ENCODE measurements at places on chromosomes 6 and 20. TPM values are rescaled to one million over a fixed set of nuclear protein-coding genes. Genes with fewer than 3 reads are reported as not detected.

DNA sequence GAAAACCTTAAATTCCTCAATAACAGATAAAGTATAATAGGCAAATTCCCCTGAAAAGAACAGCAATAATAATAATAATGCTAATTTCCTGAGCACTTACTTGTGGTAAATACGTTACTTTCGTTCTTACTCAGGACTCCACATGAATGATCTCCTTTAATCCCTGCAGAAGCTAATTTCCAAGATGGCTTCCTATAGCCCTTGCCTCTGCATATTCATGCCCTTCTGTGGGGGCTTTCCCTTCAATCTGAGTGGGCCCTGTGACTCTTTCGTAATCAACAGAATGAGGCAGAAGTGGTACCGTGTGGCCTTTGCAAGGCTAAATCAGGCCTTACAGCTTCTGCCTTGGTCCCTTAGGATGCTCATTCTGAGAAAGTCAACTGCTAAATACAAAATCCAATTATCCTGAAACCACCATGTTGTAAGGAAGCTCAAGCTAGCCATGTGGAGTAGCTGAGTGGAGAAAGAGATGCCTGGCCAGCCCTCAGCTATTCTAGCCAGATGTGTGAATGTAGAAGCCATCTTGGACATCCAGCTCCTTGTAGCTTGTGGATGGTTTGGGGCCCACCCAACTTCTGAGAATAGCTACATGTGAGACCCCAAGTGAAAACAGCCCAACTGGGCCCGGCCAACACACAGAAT, 50.5 kb downstream of the MCUR1 start:
- no peak overlapping the region for H3K4me3 ChIP-seq
- H3K36me3 ChIP-seq = peaks cover 4% of the 10 kb centered on the region
- peaks cover 55% of the 10 kb centered on the region for H3K4me1 ChIP-seq
- H3K27ac ChIP-seq = no peak overlapping the region

The EIF6 gene
- total RNA-seq = 93.3 TPM

DNA sequence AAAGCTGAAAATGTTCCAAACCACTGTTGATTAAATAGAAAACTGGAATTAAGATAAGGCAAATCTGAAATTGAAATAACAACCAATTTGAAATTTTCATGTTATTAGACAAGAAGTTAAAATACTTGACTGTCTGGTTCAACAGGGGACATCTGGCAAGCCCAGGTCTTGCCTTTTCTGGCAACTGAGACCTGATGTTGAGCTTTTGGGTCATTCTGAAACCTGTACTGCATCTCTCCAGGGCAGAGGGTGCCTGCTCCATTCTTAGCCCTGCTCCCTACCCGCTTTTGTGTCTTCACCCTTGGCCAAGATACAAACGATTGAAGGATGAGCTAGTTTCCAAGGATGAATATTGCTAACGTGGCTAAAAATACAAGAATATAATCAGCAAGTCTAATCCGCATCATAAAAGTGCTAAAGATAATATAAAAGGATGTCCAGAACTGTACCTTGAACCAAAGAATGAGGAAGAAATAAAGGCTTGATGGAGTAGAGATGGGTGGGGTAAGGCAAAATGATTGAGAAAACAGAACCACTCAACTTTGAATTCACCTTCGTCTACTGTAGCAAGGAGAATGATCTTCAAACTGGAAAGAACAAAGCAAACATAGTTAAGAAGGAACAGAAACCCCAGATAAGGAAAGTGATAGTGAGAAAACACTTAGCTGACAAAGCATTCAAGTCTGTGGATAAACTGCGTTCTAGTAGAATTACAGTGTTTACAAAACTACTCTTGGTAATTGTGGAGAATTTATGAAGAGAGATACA, 109.8 kb upstream of the MAN1A1 start:
- H3K27ac ChIP-seq = no peak overlapping the region
- peaks cover 5% of the 10 kb centered on the region for H3K27me3 ChIP-seq
- DNase-seq = no peak
- H3K4me3 ChIP-seq = no peak overlapping the region
- H3K36me3 ChIP-seq = peaks cover 30% of the 10 kb centered on the region

DNA sequence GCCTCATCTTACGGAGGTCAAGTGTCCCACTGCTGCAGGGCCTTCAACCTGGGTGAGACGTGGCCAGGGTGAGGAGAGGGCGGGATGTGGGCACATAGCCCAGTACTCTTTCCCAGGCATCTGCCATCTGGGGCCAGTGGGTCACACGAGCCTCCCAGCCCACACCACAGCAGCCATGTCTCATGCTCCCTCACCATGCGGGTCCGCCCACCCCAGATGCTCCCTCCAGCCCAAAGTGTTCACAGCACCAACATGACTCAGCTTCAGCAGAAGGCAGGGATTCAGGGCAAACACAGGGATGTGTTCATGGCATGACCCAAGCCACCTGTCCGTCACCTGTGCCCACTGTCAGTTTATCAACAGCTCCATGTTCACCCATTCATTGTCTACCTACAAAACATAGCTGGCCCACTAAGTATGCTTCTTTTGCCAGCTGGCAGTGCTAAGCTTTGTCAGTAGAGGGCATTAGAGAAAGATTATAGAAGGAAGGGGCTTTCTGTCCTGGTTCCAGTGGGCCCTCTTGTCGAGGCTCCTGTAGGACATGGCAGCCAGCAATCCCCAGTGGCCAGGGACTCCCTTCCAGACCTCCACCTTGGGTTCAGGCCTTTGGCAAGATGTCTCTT, 109.2 kb downstream of the FOXF2 start:
- no peak for DNase-seq
- H3K36me3 ChIP-seq = peaks cover 2% of the 10 kb centered on the region
- H3K27me3 ChIP-seq = peaks cover 7% of the 10 kb centered on the region
- H3K4me1 ChIP-seq = no peaks in the 10 kb centered on the region
- no peak overlapping the region for H3K27ac ChIP-seq

DNA sequence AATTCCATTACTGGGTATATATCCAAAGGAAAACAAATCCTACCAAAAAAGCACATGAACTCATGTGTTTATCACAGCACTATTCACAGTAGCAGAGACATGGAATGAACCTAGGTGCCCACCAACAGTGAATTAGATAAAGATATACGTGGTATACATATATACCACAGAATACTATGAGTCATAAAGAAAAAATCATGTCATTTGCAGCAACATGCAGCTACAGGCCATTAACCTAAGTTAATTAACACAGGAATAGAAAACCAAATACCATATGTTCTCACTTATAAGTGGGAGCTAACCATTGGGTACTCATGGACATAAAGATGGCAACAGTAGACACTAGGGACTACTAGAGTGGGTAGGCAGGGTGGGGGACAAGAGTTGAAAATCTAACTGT, 4.2 kb downstream of the OR2B2 start:
- H3K4me1 ChIP-seq = peaks cover 7% of the 10 kb centered on the region
- H3K36me3 ChIP-seq = no peaks in the 10 kb centered on the region
- DNase-seq = no peak
- H3K27me3 ChIP-seq = peaks cover 34% of the 10 kb centered on the region

The PRKN gene
- 0.94 TPM for total RNA-seq

The C6orf15 gene
- not detected for total RNA-seq

- peaks cover 22% of the 10 kb centered on the region for H3K36me3 ChIP-seq
- H3K4me3 ChIP-seq = no peak overlapping the region
- H3K4me1 ChIP-seq = peaks cover 34% of the 10 kb centered on the region
- DNase-seq = peak; percentile 10
- peaks cover 33% of the 10 kb centered on the region for H3K27me3 ChIP-seq
Measured at GRCh38 chr20:46056970-46057855, 28.2 kb downstream of the SLC12A5 start.

The GUCA1A gene
- total RNA-seq = not detected

DNA sequence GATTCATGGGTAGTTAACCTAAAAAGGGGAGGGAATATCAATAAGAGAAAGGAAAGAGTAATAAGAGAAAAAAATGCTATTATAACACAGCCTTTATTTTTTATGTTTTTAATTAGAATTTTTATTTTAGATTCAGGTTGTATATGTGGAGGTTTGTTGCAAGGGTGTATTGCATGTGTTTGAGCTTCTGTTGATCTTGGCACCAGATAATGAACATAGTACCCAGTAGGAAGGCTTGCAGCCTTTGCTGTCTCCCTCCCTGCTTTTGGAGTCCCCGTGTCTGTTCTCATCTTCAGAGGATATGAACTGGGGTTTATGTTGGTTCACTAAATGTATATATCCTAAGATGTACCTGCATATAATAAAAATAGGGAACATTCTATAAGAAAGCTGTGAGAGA, 250.0 kb downstream of the UST start:
- H3K36me3 ChIP-seq = peaks cover 9% of the 10 kb centered on the region
- H3K27me3 ChIP-seq = peaks cover 5% of the 10 kb centered on the region
- H3K4me1 ChIP-seq = peaks cover 23% of the 10 kb centered on the region
- H3K4me3 ChIP-seq = no peak overlapping the region
- DNase-seq = no peak

- no peak overlapping the region for H3K4me3 ChIP-seq
- no peak overlapping the region for H3K27ac ChIP-seq
- no peaks in the 10 kb centered on the region for H3K27me3 ChIP-seq
- H3K36me3 ChIP-seq = no peaks in the 10 kb centered on the region
- no peaks in the 10 kb centered on the region for H3K4me1 ChIP-seq
Measured at GRCh38 chr6:25542984-25543910, 108.8 kb upstream of the SCGN start.

DNA sequence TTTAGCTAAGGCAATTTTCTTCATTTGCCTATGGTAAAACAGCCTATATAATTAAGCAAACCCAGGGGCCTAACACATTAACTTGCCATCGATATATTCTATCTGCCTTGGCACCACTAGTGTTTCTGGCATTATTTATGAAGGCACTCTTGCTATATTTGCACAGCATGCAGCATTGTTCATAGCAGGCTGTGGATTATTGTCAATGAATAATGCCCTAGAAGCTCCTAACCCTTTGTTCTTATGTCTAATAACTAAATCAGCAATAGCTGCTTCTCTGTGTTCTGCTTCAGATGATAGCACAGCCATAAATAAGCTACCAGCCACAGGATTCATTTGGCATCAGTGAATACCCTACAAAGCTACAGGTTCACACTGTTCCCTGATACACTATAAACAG, 254.8 kb upstream of the STXBP5 start:
- no peak overlapping the region for H3K27ac ChIP-seq
- H3K4me3 ChIP-seq = no peak overlapping the region
- no peaks in the 10 kb centered on the region for H3K27me3 ChIP-seq
- no peaks in the 10 kb centered on the region for H3K36me3 ChIP-seq
- H3K4me1 ChIP-seq = peaks cover 12% of the 10 kb centered on the region

The KIAA1755 gene
- total RNA-seq = not detected

DNA sequence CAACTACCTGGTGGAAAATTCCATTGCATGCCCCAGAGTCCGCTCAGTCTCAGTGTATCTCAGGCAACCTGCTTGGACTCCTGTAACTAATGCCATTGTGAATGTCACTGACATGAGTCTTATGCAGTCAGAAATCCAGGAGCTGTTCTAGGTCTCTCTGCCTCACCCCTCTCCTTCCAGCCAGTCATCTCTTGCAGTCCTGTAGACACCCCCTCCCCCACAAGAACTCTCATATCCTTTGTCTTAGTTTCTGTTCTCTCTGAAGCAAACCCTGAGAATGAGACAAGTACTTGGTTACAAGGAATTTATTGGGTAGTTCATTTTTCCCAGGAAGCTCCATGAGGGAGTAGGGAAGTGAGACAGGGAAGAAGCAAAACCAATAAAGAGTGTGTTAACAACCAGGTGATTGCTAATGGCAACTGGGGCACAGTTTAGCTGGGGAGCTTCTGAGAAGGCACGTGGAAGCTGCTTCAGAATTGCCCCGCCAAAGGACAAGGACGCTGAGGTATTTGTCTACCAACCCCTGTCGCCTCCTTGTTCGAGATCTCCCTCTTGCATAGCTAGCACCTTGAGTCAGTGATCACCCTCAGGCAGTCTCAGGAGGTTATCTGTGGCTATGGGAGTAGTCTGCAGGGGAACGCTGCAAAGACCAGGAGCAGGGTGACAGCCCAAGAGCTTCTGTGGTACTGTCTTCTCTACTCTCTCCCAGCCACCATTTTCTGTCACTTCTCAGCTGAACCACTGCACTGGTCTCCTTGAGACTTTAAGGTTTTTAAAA, 911.4 kb upstream of the FLRT3 start:
- no peaks in the 10 kb centered on the region for H3K27me3 ChIP-seq
- H3K27ac ChIP-seq = no peak overlapping the region
- H3K36me3 ChIP-seq = no peaks in the 10 kb centered on the region

The UTRN gene
- total RNA-seq = 143 TPM

The MCHR2 gene
- not detected for total RNA-seq

The TOX2 gene
- 1.9 TPM for total RNA-seq

The DPPA5 gene
- total RNA-seq = not detected

GRCh38 chr6:10857259-10857658, 18.9 kb upstream of the MAK start:
- DNase-seq = no peak
- H3K27ac ChIP-seq = no peak overlapping the region
- no peak overlapping the region for H3K4me3 ChIP-seq
- H3K36me3 ChIP-seq = no peaks in the 10 kb centered on the region
- no peaks in the 10 kb centered on the region for H3K4me1 ChIP-seq

The TULP1 gene
- total RNA-seq = not detected

The RAB32 gene
- 0.23 TPM for total RNA-seq

DNA sequence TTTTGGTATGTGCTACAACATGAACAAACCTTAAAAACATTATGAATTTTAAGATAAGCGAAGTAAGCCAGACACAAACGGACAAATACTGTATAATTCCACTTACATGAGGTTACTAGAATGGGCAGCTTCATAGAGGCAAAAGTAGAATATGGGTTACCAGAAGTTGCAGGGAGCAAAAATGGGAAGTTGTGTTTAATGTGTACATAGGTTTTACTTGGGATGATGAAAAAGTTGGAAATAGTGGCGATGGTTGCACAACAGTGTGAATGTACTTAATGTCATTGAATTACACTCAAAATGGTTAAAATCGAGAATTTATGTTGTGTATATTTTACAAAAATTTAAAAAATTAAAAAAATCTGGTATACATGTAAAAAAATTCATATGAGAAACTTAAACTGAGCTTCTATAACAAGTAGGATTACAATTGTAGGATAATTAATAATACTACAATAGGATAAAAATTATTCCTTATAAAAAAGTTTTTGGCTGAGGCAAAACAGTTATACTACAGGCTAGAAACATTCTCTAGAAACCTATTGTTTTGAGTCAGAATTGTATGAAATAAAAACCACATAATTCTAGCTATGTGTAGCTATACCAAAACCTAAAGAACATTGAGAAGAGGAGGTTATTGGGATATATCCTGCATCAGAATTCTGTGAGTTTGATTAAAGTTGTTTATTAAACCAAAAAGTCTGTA, 24.8 kb upstream of the DYNLRB1 start:
- no peaks in the 10 kb centered on the region for H3K27me3 ChIP-seq
- H3K36me3 ChIP-seq = peaks cover 54% of the 10 kb centered on the region
- H3K4me3 ChIP-seq = no peak overlapping the region
- no peaks in the 10 kb centered on the region for H3K4me1 ChIP-seq
- DNase-seq = no peak

- no peaks in the 10 kb centered on the region for H3K36me3 ChIP-seq
- no peak overlapping the region for H3K27ac ChIP-seq
- peaks cover 14% of the 10 kb centered on the region for H3K4me1 ChIP-seq
- H3K4me3 ChIP-seq = no peak overlapping the region
Measured at GRCh38 chr20:19451923-19452295, 239.5 kb downstream of the SLC24A3 start.

GRCh38 chr20:40195742-40196141, 493.3 kb downstream of the MAFB start:
- H3K36me3 ChIP-seq = no peaks in the 10 kb centered on the region
- H3K27ac ChIP-seq = no peak overlapping the region
- H3K4me3 ChIP-seq = no peak overlapping the region

- H3K27me3 ChIP-seq = no peaks in the 10 kb centered on the region
- H3K4me3 ChIP-seq = no peak overlapping the region
- peaks cover 83% of the 10 kb centered on the region for H3K36me3 ChIP-seq
- no peak overlapping the region for H3K27ac ChIP-seq
Measured at GRCh38 chr6:158778005-158778527, 41.1 kb downstream of the EZR start.

The ARHGAP40 gene
- not detected for total RNA-seq

GRCh38 chr20:34540596-34541263, 17.8 kb upstream of the MAP1LC3A start:
- H3K27me3 ChIP-seq = no peaks in the 10 kb centered on the region
- DNase-seq = no peak
- H3K27ac ChIP-seq = peak overlapping the region; percentile 54
- peaks cover 16% of the 10 kb centered on the region for H3K36me3 ChIP-seq
- no peak overlapping the region for H3K4me3 ChIP-seq
